ENCODE measurements at places on chromosomes 3 and 15. TPM values are rescaled to one million over a fixed set of nuclear protein-coding genes. Genes with fewer than 3 reads are reported as not detected.

Gene GOLGA8T
- total RNA-seq, result not detected

Gene MAGEL2
- total RNA-seq, result not detected

Gene IQCF5
- total RNA-seq, result not detected

Gene CTXN2
- total RNA-seq, result not detected

Gene MED12L
- 0.07 TPM for total RNA-seq

Gene RAB8B
- total RNA-seq, result 29.9 TPM

Gene PTX3
- total RNA-seq, result 258 TPM

Data from mammary microvascular endothelial cell (primary cell).